Brain microvascular endothelial cell (primary cell): ENCODE measurements at places on chromosomes 7 and 10.

GRCh38 chr10:76993213-76993612 is 644.4 kb downstream of the KCNMA1 start:
- no peak for DNase-seq

- no peak for DNase-seq
Observed at GRCh38 chr10:5360318-5360915, 4.3 kb upstream of the UCN3 start.

- no peak for DNase-seq
Observed at GRCh38 chr10:62000037-62000603, 98.6 kb downstream of the ARID5B start.

DNA sequence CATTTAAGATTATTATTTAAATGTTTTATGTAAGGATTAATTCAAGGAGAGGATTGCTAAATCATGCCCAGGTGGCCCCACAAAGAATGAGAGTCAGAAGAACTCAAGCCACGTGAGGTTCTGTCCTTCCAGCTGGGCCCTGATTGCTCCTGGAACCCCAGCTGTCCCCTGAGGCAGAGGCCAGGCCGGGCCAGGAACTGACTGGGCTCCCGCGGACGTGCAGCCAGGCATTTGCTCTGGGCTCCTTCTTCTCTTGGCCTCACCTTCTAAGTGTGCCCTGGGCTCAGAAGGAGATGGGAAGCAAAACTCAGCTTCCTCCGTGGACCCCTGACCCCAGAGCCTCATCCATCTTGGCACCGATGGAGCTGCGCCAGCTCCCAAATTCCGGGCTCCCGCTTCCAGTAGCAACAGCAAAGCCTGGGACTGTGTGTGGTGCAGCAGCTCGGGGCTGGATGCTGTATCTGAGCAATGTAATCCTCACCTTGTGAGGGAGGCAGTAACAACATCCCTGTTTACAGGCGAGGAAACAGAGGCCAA is 250.6 kb upstream of the PPP2R2D start:
- DNase-seq = no peak

DNA sequence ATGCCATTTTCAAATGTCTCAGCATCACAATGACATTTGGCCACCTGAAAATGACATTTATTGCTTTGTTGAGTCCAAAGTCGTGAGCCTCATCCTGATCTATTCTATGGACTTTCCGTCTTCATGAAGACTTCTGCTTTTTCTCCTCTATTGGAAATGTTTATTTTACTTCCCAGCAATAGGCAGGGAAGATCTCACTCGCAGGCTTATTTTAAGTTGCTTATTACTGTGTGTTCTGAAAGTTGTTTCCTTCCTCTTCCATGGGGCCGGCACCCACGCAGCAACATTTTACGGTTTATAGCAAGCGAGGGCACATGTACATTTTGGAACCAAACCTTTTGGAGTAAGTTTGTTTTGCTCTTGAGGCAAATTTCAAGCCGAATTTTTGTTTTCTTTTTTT is 221.0 kb upstream of the KLF6 start:
- DNase-seq = no peak

GRCh38 chr10:68516766-68517165 is 10.6 kb downstream of the SLC25A16 start:
- DNase-seq = peak; percentile 5

- no peak for DNase-seq
Observed at GRCh38 chr7:108492742-108493141, 33.2 kb downstream of the PNPLA8 start.

DNA sequence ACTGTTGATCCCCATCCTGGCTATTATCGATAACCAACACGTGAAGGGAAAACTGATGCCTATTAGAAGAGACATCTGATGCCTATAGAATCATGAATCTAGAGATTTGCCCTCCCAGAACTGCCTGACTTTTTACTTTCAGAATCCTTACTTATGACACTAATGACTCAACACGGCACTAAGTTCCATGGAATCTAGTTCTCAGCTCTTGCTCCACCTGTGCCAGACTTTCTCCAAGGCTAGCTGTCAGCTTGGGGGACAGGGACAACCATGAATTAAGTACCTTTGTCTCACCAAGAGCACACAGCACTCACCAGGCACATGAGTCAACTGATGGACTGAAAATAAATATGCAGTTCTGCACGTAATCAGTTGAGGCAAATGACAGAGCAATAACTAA is 184.2 kb downstream of the FRMD4A start:
- DNase-seq = peak; percentile 9

- no peak for DNase-seq
Observed at GRCh38 chr7:46855851-46856250, 726.1 kb downstream of the TNS3 start.

GRCh38 chr7:16189026-16189715 is 232.2 kb downstream of the CRPPA start:
- no peak for DNase-seq

- DNase-seq = no peak
Observed at GRCh38 chr10:96851281-96851680, 19.2 kb downstream of the LCOR start.

- DNase-seq = no peak
Observed at GRCh38 chr7:78260826-78261225, 462.3 kb downstream of the PHTF2 start.

DNA sequence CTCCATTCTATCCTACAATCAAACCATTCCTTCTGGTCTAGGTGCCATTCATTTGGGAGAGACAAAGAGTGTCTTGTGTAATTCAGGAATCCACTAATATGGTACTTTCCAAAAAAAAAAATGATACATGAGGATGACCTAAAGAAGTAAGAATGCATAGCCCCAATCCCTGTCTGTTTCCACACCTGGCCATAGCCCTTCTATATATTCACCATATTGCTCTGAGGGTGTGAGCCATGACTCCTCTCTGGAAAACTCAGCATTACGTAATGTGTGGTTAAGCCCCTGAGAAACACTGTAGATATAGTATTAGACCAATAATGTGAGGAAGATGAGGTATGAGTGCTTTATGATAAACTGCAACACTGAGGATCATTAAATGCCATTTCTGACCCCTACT is 592.7 kb downstream of the INHBA start:
- peak; percentile 29 for DNase-seq

- no peak for DNase-seq
Observed at GRCh38 chr7:32155712-32156111, 85.5 kb upstream of the PDE1C start.

GRCh38 chr10:60848126-60848525 is 69.8 kb downstream of the CDK1 start:
- peak; percentile 53 for DNase-seq

DNA sequence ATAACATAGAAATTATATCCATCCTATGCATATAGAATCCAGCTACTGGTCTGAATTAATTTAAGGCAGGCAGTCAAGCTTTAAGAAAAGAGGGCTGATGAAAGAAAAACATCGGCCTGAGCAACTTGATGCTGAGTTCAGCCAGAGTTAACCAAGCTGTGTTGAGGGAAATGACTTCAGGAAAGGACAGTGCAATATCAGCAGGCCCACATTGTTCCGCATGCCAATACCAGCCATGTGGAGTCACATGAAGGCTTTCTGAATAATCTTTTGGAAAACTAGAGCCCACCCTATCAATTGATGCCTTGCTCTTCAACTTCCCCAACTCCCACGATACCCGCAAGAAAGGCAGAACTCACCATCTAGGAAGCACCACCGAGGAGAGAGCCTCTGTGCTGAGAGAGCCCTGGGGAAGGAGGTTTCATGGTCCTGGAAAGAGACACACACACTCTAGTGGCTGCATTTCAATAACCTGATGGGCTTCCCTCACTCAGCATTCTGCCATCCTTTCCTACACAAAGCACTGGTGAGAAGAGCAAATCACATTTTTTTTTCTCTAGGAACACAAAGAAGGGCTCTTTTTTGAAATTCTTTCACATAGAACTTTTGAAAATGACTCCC is 125.8 kb upstream of the PTN start:
- DNase-seq = no peak

GRCh38 chr7:100271716-100272537 is 35.6 kb upstream of the SPDYE3 start:
- DNase-seq = peak; percentile 95

DNA sequence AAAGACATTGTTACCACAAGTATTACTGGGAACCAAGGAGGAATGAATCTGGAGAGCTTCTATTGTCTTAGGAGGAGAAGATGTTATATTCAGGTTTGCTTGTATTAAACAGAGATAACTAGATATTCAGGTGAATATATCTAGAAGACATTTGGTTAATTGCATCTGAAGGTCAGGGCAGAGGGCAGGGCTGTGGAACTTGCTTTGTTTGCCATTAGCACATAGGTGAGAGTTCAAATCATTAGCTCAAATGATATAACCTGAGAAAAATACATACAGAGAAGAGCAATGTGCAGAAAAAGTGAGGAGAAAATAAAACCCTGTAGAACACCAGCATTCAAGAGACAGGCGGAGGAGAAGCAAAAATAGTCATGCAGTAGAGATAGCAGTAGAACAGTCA is 116.8 kb downstream of the DNAJB9 start:
- DNase-seq = no peak
